CD4-positive, alpha-beta memory T cell (primary cell): ENCODE measurements at places on chromosomes 5 and 9. TPM values are rescaled to one million over a fixed set of nuclear protein-coding genes. Genes with fewer than 3 reads are reported as not detected.
A peak's percentile ranks its signal among the peaks of the same experiment; 100 is the strongest.

GRCh38 chr5:42614509-42614908, 142.1 kb upstream of the CCDC152 start:
- H3K36me3 ChIP-seq, result no peaks in the 10 kb centered on the region
- DNase-seq, result no peak
- H3K27me3 ChIP-seq, result no peaks in the 10 kb centered on the region
- H3K27ac ChIP-seq, result no peak overlapping the region
- H3K4me3 ChIP-seq, result no peak overlapping the region
- no peaks in the 10 kb centered on the region for H3K4me1 ChIP-seq

Gene FAXDC2
- total RNA-seq, result not detected

Gene EFNA5
- not detected for total RNA-seq

- H3K4me3 ChIP-seq, result no peak overlapping the region
- no peak for DNase-seq
- H3K27me3 ChIP-seq, result no peaks in the 10 kb centered on the region
- peaks cover 6% of the 10 kb centered on the region for H3K4me1 ChIP-seq
- H3K27ac ChIP-seq, result no peak overlapping the region
- H3K36me3 ChIP-seq, result no peaks in the 10 kb centered on the region
Measured at GRCh38 chr9:134344068-134344799, 18.0 kb downstream of the RXRA start.

Gene GFI1B
- total RNA-seq, result not detected

GRCh38 chr9:13410566-13411031, 131.1 kb upstream of the MPDZ start:
- DNase-seq, result no peak
- H3K36me3 ChIP-seq, result no peaks in the 10 kb centered on the region
- no peak overlapping the region for H3K27ac ChIP-seq
- H3K27me3 ChIP-seq, result no peaks in the 10 kb centered on the region
- no peak overlapping the region for H3K4me3 ChIP-seq
- H3K4me1 ChIP-seq, result no peaks in the 10 kb centered on the region

Gene DDX31
- total RNA-seq, result 19.6 TPM

Gene SLC12A7
- total RNA-seq, result 30.6 TPM

DNA sequence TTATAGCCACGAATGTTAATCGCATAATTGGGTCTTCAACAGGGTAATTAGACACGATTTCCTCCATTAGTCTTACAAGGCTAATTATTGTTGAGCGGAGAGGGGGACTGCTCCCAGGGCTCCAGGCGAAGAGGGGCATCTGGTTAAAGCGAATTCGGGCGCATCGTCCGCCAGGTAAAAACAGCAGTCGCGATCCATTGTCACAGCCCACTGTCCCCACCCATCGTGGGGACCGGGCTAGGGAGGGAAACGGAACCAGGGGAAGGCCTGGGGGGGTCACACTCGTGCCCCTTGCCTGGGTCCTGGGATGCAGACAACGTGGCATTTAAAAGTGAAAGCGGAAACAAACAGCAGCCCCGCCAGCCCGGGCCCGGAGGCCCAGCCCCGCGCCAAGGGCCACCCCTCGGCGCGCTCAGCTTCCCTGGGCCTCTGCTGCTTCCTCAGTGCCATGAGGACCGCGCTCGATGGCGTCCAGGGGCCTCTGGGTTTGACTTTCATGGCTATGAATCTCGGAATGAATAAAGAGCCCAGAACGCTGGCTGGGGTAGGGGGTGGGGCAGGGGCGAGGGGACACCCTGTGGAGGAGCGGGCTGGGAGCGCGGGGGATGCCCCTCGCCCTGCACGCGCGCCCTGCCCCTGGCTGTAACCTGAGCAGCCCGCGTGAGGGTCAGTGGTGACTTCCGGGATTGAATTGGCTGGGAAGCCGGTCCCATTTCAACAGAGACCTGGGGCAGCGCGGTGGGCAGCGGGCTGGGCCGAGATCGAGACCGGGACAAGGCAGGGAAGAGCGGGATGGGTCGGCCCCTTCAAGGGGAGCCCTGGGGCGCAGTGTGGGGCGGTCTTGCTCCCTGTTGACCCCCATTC, 99.9 kb downstream of the GTF3C4 start:
- peak overlapping the region; percentile 68 for H3K27ac ChIP-seq
- H3K27me3 ChIP-seq, result no peaks in the 10 kb centered on the region
- H3K4me3 ChIP-seq, result peak overlapping the region; percentile 85
- peaks cover 16% of the 10 kb centered on the region for H3K4me1 ChIP-seq
- no peaks in the 10 kb centered on the region for H3K36me3 ChIP-seq
- DNase-seq, result peak; percentile 69

- H3K27me3 ChIP-seq, result no peaks in the 10 kb centered on the region
- DNase-seq, result no peak
- H3K36me3 ChIP-seq, result no peaks in the 10 kb centered on the region
- no peak overlapping the region for H3K4me3 ChIP-seq
Measured at GRCh38 chr9:81473708-81474107, 215.6 kb downstream of the TLE1 start.

DNA sequence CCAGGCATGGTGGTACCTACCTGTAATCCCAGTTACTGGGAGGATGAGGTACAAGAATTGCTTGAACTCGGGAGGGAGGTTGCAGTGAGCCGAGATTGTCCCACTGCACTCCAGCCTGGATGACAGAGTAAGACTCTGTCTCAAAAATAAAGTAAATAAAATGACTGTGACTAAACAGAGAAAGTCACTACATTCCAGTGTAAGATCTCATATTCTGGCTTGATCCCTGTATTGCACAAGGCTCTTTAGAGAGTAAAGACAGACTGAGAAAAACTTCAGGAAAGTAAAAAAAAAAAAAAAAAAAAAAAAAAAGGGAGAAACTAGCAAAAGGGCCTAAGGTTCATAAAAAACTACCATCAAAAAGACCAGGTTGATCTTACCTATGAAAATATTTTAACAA, 106.6 kb upstream of the PJA2 start:
- H3K36me3 ChIP-seq, result no peaks in the 10 kb centered on the region
- no peak overlapping the region for H3K4me3 ChIP-seq
- no peaks in the 10 kb centered on the region for H3K4me1 ChIP-seq
- no peaks in the 10 kb centered on the region for H3K27me3 ChIP-seq

GRCh38 chr5:67425514-67425913, 228.9 kb upstream of the CD180 start:
- H3K27ac ChIP-seq, result no peak overlapping the region
- H3K4me1 ChIP-seq, result no peaks in the 10 kb centered on the region
- H3K27me3 ChIP-seq, result no peaks in the 10 kb centered on the region
- no peak overlapping the region for H3K4me3 ChIP-seq
- DNase-seq, result no peak
- no peaks in the 10 kb centered on the region for H3K36me3 ChIP-seq

DNA sequence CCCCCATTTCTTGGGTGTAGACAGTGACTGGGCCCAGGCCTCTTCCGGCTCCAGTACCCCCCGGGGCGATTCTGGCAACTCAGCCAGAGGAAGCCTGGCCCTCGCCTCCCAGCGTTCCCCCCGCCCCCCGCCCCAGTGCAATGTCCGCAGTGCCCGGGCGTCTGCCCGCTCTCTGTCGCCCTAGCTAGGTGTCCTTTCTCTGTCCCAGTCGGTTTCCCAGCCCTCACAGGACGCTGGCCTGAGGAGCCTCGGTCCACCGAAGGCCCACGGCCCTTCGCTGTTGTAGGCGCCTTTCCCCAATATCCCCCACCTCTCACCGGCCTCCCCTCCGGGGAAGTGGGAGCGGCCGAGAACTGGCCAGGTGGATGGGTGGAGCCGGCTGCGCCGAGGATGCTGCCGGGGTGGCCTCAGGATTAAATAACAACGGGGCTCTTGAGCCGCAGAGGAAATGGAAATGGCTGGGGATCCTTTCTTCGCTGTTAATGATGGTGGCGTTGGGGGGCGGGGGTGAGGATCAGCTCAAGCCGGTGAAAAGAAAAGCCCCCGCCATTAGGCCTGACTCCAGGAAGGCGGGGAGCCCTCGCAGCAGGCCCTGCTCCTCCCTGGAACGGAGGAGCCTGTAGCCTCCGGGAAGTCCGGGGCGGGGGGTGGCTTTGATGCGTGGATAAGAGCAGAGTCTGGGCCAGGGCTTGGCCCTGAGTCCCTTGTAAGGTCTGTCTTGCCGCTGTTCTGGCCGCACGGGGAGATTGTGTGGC, 1.1 kb upstream of the SPRY4 start:
- H3K27me3 ChIP-seq, result peaks cover 15% of the 10 kb centered on the region
- no peak for DNase-seq
- H3K36me3 ChIP-seq, result no peaks in the 10 kb centered on the region
- peak overlapping the region; percentile 50 for H3K4me3 ChIP-seq
- no peak overlapping the region for H3K27ac ChIP-seq

Gene NUTM2F
- total RNA-seq, result not detected

DNA sequence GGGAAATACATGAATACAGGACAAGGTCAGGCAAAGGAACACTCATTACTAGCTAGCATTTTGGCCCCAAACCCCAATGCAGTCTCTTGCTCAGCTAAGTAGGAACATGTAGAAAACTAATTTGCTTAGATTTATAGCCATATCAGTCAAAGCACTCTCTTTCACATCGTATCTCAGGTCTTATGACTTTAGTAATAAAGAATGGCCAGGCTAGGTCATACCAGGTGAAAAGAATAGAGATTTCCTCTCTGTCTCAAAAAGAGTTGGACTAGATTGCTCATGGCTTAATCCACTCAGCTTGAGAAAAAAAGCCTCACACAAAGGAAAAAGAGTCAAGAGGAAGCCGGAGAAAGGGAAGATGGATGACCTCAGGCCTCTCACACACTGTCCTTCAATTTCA, 772.7 kb upstream of the SEMA6A start:
- H3K27me3 ChIP-seq, result no peaks in the 10 kb centered on the region
- no peak for DNase-seq
- H3K27ac ChIP-seq, result no peak overlapping the region
- no peak overlapping the region for H3K4me3 ChIP-seq
- H3K4me1 ChIP-seq, result no peaks in the 10 kb centered on the region

GRCh38 chr9:106502930-106503329, 360.0 kb upstream of the ZNF462 start:
- H3K4me3 ChIP-seq, result no peak overlapping the region
- no peak for DNase-seq
- H3K36me3 ChIP-seq, result no peaks in the 10 kb centered on the region
- no peak overlapping the region for H3K27ac ChIP-seq
- H3K4me1 ChIP-seq, result no peaks in the 10 kb centered on the region

DNA sequence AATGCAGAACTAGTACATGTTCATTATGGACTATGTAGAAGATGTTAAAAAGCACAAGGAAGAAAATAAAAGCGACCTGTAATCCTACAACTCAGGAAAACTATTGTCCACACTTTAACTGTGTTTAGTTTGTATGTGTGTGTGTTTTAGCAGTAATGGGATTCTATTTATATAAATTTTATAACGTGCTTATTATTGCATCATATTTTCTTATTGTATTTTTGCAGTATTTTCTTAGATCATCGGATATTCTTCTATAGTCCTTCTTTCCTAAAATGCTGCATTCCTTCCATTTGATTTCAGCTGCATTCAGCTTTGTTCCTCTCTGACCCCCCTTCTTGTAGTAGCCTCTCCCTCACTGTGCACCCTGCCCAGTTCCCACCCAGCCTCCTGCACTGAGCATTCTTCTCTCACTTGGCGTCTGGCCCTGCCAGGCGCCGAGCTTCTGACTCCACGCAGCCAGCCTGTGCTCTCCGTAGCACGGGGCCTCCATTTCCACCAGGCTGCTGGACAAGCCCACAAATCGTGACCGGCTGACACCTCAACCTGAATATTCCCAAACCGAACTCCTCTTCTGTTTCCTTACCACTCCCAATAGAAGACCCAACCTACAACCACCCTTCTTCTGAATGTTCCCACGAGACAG, 39.9 kb downstream of the MVB12B start:
- no peak overlapping the region for H3K4me3 ChIP-seq
- DNase-seq, result no peak
- H3K27ac ChIP-seq, result no peak overlapping the region
- H3K4me1 ChIP-seq, result no peaks in the 10 kb centered on the region
- no peaks in the 10 kb centered on the region for H3K36me3 ChIP-seq
- H3K27me3 ChIP-seq, result no peaks in the 10 kb centered on the region

GRCh38 chr9:132978451-132979131, at the start of gene GFI1B:
GFI1B (plus strand) TSS chr9:132978694; CDS start chr9:132986679, 7,985 bp downstream.
- H3K4me1 ChIP-seq, result peaks cover 13% of the 10 kb centered on the region
- DNase-seq, result no peak
- H3K4me3 ChIP-seq, result no peak within 1 kb of the TSS
- peaks cover 12% of the 10 kb centered on the region for H3K27me3 ChIP-seq

- H3K4me1 ChIP-seq, result no peaks in the 10 kb centered on the region
- DNase-seq, result no peak
- H3K36me3 ChIP-seq, result no peaks in the 10 kb centered on the region
Measured at GRCh38 chr5:82865625-82866024, 211.6 kb downstream of the TMEM167A start.
